ENCODE measurements at places on chromosomes 1 and 21.

DNA sequence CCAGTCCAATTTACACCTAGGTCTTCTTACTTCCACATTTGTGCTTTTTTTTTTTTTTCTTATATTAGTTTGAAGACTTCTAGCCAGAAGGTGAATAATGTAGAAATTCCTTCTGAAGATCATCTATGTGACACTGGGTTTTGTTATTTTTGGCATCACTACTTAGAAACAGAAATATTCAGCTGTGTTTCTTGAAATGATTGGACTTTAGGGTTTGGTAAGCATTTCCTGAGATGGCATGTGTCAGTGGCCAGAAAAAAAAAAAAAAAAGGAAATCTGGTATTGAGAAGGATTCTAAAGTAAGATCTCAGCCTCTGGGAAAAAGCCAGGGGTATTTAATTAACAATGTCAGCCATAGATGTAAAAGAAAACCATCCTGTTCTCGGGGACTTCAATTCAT is 43.4 kb upstream of the LRRC8C start:
- DNase-seq, result no peak

DNA sequence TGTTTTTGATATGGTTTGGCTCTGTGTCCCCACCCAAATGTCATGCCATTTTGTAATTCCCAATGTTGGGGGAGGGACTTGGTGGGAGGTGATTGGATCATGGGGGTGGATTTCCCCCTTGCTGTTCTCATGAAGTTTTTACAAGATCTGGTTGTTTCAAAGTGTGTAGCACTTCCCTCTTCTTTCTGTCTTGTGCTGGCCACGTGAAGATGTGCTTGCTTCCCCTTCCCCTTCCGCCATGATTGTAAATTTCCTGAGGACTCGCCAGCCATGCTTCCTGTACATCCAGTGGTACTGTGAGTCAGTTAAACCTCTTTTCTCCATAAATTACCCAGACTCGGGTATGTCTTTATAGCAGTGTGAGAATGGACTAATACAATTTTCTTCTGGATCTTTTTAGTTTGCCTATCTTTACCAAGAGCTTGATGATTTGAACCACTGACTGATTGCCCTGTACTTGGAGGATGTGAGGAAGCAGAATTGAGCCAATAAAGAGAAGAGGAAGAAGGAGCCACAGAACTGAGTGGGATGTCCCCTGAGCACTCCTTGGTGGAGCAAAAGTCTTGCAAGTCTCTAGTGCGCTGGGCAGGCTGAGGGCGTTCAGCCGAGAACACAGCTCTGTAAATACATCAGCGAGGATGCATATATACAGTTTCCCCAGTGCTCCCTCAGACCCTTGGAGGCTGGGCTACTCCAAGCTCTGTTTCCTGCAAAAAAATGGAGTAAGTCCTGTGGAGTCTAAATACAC is 102.6 kb downstream of the CYYR1 start:
- DNase-seq, result no peak

- DNase-seq, result peak; percentile 35
These were observed 39.1 kb upstream of the EFCAB14 start for GRCh38 chr1:46757956-46758528.

- peak; percentile 57 for DNase-seq
These were observed 13.4 kb downstream of the AADACL4 start for GRCh38 chr1:12657060-12657884.

Data from mesenteric fat pad (tissue), 1 donor.